Renal pelvis (tissue), 12 donors: ENCODE measurements at places on chromosomes 13 and 19. TPM values are rescaled to one million over a fixed set of nuclear protein-coding genes. Genes with fewer than 3 reads are reported as not detected.

GRCh38 chr13:104833221-104833620, 1702.2 kb downstream of the EFNB2 start:
- no peak for DNase-seq

DNA sequence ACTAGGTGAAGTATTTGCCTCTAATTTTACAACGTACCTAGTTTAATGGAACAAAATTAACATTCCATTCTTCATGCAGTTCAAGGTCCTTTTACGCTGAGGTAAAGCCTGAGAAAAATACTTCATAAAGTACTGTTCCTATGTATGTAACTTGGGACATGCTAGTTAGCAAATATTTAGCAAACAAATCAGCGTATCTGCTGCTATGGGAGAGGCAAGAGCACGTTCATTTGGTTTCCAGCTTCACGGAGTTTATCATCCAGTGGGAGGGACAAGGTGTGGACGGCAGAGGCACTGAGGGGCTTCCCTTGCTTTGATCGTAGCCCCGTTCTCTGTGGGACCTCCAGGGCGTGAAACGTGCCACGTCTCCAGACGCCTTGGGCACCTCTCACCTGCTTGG, 248.8 kb downstream of the IRS2 start:
- DNase-seq, result no peak

DNA sequence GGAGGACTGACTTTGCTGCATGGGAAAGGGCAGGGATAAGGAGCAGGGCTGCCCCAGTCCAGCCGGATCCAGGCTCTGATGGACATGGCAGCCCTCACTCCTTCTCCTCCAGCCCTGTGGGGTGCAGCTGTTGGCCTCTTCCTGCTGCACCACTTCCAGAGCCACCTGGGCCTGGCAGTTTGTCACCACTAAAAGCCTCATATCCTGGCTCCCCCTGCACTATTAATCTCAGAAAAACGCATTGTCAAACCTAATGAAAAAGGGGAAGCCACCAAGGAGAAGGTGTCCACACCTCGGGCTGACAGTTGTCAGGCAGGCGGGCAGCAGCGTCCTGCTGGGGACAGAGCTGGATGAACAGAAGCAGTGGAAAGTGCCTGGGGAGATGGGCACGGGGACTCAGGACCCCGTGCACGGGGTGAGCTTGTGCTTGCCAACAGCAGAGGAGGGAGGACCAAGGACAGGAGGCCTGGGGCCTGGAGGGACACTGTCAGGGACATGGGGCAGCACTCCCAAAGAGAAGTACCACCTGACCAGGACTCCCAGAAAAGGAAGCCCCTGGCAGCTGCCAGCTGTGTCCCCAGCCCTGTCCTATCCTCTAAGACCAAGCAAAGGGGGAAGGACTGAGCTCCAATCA, 151.1 kb upstream of the TSHZ3 start:
- no peak for DNase-seq

DNA sequence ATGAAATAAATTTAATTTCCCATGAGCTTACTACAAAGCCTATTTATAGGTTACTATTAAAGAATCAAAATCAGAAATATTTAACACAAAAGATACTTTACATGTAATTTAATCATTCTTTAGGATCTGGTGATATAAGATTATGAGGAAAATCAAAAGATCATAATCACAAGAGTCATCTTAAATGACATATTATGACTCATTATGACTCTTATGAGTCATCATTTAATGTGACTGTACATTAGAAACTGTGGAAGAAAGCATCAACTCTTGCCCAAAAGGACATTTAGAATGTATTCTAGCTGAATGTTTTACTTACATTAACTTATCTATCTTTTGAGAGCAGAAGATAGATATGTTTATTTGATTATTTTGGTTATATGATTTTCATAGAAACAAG, 458.6 kb downstream of the DCT start:
- DNase-seq, result no peak

DNA sequence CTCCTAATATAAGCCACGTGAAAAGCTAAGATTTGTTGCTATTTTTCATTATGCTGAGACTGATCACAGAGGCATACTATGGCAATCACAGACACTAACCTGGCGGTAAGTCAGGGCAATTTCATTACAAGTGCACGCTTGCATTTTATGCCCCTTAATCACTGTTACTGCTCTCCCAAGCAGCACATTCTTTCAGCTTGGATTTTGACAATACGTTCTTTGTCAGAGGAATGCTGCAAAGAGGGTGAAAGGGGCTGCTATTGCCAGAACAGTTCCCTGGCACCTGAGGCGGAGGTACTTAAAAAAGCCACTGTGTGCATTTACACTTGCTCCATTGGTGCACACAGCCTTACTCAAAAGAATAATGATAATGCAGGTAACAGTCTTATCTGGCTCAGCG, 346.6 kb downstream of the RFC3 start:
- peak; percentile 39 for DNase-seq

- no peak for DNase-seq
These were observed 1422.4 kb upstream of the MIR17HG start for GRCh38 chr13:89925107-89925506.

DNA sequence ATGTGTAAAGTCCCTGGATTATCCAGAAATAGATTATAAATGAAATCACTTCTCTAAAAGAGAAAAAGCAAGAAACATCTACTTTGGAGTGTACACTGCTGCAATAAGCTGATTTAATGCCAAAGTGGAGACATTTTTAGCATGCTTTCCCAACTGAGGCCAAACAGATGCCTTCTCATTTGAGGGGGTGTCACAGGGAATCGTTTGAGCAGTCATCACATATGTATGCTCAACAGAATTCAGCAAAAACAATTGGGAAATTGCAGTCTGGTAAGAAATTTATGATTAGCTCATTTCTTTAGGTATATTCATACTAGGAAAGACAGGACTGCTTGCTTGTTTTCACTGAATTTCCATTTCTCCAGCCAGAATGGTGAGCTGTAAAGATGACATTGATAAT, 27.3 kb upstream of the TPP2 start:
- no peak for DNase-seq

DNA sequence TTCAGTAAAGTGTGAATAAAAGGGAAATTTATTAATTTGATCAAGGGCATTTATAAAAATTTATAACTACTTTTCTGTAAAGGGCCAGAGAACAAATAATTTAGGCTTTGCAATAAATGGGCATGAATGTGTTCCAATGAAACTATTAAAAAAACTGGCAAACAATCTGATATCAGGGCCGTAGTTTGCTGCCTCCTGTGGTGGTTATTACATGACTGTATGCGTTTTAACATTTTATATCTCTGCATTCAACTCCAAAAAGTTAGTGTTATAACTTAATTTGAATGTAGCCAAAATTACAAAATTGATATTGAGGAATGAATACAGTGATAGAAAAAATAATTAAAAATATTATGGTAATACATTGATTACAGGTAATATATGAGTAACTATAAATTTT, 80.5 kb upstream of the POSTN start:
- DNase-seq, result no peak

GRCh38 chr13:30418075-30418716, 4.1 kb upstream of the UBE2L5 start:
- no peak for DNase-seq

DNA sequence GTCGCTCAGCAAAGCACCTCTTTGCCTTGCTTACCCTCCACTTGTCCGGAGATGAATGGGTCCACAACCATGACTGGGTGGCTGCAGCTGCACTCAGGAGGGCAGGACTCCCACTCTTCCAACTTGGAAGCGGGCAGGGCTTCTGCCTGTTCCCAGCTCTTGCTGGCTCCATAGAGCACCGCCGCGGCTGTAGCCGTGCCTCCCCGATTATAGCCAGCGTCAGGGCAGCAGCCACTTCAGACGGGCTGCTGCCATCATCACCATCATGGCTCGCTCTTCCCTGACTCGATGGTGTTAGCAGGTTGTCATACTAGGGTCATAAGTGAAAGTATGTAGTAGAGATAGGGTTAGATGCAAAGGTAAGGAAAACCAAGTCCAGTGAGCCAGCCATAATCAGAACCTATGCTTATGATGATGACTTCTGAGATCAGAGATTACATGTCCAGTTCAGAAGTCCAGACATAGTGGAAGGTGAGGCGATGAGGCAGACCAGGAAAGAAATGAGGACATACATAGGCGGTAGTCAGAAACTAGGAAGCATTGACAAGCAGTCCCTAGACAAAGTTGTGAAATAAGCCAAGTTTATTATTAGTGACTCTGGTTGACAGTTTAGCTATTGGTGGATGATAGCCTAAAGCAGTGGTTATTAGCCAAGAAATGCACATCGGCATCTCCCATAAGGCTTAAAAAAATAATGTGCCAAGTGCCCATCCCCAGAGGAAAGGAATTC, 4.4 kb upstream of the INTS6 start:
- no peak for DNase-seq

DNA sequence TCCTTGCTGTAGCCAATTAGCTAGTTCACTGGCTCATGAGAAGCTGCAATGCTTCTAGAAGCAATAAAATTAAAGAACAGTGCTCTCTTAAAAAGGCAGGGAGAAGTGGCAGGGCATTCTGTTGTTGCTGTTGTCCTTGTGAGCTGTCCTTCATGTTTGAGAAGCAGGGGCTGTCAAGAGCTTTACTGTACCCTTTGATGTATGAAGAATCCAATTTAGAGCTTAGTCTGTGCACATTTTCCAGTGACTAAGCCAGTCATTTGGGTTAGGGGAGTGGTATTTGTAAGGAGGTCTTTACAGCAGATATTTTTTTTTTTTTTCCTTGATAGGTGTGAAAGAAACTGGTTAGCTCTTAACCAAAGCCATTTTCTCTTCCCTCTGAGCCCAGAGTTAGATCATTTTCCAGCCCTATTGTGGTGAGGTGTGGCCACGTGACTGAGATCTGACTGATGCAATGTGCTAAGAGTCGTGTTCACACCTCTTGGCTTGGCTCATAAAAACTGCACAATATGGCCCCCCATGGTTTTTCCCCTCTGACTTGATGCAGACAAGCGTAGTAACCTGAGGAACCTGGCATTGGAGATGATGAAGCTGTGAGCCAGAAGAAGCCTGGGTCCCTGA, 309.6 kb upstream of the TMTC4 start:
- no peak for DNase-seq

DNA sequence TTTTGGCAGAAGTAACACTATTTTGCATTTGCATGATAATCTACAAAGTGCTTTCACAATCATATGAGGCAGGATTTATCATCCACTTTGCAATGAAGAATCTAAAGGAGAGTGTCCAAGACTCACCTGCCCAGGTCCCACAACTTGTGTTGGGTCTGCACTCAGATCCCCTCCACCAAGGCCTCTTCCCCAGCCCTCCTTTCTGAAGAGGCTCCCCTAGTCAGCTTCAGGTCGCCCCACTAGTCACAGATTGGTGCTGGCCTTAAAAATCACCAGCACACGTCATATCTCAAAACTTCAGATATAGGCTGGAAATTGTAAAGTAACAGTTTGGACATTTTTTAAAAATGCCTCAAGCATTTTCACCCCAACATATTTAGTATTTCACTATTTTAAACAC, 17.5 kb downstream of the ATP7B start:
- no peak for DNase-seq

DNA sequence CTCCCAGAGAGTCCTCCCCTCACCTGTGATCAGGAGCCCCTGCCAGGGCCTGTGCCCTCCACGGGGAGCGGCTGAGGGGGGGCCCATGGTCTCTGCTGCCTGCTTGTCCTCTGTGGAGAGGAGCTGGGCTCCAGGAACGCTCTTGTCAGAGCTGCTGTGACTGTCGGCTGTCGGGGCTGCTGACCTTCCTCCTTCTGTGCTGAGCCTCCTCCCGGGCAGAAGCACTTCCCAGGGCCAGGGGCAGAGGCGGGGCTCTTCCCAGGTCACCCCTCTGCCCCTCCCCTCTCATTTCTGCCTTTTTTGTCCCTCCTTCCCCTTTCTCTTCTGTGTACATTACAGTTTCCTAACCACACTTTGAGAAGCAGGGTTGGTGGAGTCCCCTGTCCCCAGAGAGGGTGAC, at the start of gene CEACAM4:
TSS of gene CEACAM4 (minus strand) at position 198 of the 400 bp plus-strand sequence. CDS start at position 87, 111 bp downstream.
- DNase-seq, result no peak

- DNase-seq, result peak; percentile 37
These were observed 3.8 kb upstream of the FGF14 start for GRCh38 chr13:102405499-102406100.

DNA sequence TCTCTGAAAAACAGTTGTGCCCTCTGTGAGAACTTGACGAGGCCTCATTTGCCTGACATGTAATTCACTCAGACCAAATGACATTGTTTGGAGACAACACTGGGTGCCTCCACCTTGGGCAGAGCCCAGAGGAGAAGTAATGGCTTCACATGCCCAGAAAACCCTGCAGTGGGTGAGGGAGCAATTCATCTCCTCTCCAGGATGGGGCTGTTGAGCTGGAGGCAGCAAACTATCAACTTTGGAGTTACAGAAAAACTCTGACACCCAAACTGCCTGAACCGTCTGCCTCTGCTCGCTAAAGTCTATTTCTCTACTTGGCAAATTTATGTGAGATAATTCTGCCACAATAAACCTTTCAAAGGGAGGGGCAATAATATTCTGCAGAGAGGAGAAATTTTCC, 146.9 kb downstream of the DCLK1 start:
- no peak for DNase-seq

DNA sequence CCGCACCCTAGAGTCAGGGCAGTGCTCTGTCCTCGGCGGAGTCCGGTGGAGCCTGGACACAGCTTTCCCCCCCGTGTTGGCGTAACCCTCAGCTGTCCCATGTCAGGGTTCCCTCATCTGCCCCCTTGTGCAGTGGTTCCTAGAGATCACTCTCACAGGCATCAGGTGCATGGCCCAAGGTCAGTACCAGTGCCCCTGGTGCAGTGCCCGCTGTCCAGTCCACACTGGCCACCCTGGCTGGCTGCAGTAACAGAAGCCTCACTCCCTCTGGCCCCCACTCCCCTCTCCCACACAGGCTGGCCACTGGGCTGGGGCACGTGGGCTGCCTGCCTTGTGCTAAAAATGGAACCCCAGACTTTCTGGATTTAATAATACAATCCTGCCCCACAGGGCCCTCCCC, 49.6 kb upstream of the C1QTNF9B start:
- no peak for DNase-seq

GRCh38 chr13:97540696-97541095, 106.7 kb downstream of the RAP2A start:
- DNase-seq, result peak; percentile 76

DNA sequence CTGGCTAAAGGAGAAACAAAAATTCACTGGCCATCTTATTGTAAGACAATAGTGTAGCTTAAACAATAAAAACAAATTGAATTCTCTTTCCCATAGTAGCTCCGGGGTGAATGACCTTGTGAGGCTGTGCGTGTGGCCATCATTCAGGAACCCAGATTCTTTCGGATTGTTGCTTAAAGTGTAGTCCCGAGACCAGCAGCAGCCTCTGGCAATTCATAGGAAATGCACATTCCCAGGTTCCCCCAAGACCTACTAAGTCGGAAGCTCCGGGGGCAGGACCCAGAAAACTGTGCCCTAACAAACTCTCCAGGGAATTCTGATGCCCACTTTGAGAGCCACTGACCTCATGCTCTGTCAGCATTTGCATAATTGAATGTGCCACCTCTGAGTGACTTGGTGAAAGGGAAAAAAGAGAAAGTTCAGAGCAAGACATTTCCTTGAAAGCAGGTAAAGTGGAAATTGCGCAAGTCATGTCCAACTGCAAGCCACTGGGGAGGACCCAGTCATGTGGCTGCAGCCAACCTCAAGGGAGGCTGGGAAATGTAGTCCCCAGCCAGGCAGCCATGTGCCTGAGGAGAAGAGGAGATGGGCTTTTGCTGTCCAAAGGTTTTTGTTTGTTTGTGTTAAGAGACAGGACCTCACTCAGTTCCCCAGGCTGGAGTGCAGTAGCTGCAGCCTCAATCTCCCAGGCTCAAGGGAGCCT, 50.7 kb upstream of the PNMA8B start:
- DNase-seq, result peak; percentile 27

GRCh38 chr19:53624771-53625545, 6.8 kb upstream of the DPRX start:
- no peak for DNase-seq

GRCh38 chr13:113814435-113814821, 49.4 kb downstream of the GAS6 start:
- no peak for DNase-seq

The CYP4F2 gene
- not detected for polyA plus RNA-seq

The ZSCAN4 gene
- polyA plus RNA-seq, result not detected
